ENCODE measurements at places on chromosomes 5 and 9. TPM values are rescaled to one million over a fixed set of nuclear protein-coding genes. Genes with fewer than 3 reads are reported as not detected.

FOXD4L5 gene
- 0.11 TPM for total RNA-seq

DNA sequence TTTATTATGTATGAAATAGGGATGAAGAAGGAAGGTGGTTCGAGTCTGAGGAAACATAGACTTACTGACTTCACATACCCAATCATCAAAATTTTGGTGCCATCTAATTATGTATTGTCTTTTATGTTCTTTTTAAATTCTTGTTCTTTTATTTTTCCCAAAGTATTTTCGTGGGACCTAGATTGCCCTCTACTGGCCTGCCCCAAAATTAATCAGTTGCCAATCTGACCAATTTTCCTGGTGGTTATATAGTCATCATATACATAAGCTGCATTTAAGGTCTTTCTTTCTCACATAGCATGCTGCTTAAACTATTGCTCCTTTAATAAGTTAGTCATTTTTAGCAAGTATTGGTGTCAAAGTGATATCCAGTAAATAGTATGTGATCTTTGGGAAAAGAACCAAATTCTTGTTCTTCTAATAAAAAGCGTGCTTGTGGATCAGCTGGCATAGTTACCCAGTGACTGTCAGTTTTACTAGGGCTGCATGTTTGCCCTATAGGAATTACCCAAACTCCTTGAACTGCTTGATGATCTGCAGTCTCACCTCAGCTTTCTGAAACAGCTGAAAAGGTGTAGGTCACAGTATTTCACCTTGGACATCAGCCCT is 223.5 kb downstream of the SH3GL2 start:
- peak; percentile 4 for DNase-seq
- no peaks in the 10 kb centered on the region for H3K4me1 ChIP-seq
- no peak overlapping the region for H3K27ac ChIP-seq
- H3K4me3 ChIP-seq = no peak overlapping the region

MSANTD3 gene
- 13.3 TPM for total RNA-seq

ANKRA2 gene
- total RNA-seq = 22.0 TPM

DNA sequence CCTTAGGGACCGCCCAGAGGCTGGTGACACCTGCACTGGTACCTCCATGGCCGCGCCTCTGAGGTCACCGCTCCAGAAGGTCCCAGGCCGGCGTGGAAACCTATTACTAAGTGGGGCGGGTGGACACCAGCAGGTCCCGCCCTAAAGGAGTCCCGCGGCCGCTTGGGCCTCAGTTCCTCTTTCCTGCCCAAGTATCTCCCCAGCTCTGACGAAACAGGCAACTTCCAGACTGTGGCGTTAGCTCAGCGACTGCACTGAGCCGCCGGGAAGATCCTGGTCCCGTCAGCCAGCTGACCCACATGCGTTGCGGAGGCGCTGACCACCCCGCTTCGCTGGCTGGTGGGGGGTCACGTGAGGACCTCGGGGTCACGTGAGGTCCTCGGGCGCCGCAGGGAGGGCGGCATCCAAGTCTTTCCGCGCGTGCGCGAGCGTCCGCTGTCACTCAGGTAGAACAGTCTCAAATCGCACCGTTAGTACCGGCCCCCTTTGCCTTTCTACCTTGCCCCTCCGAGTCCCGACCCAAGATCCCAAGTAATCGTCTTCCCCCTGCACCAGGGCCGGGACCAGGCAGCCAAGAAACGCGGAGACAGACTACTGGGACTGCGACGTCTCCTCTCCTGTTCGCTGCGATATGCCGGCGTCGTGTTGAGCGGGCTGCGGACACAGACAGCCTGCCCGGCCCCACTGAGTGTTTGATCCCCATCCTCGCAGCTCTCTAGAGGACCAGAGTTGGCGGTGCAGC is 53.7 kb upstream of the KDM4C start:
- H3K36me3 ChIP-seq = no peaks in the 10 kb centered on the region
- peak overlapping the region; percentile 91 for H3K27ac ChIP-seq
- peaks cover 11% of the 10 kb centered on the region for H3K4me1 ChIP-seq
- DNase-seq = peak; percentile 92
- no peaks in the 10 kb centered on the region for H3K27me3 ChIP-seq

RIC1 gene
- total RNA-seq = 14.4 TPM

LTC4S gene
- not detected for total RNA-seq

DNA sequence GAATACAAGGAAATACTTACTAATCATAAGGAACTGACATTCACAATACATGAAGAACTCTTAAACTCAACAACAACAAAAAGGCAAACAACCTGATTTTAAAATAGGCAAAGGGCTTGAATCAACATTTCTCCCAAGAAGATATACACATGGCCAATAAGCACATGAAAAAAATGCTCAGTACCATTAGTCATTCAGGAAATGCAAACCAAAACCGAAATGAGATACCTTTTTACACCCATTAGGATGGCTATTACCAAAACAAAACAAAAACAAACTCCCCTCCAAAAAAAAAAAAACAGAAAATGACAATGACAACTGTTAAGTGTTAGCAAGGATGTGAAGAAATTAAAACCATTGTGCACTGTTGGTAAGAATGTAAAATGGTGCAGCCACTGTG is 104.1 kb upstream of the ZNF462 start:
- H3K27ac ChIP-seq = no peak overlapping the region
- no peaks in the 10 kb centered on the region for H3K4me1 ChIP-seq
- no peak overlapping the region for H3K4me3 ChIP-seq
- DNase-seq = no peak
- H3K36me3 ChIP-seq = no peaks in the 10 kb centered on the region
- H3K27me3 ChIP-seq = no peaks in the 10 kb centered on the region

DNA sequence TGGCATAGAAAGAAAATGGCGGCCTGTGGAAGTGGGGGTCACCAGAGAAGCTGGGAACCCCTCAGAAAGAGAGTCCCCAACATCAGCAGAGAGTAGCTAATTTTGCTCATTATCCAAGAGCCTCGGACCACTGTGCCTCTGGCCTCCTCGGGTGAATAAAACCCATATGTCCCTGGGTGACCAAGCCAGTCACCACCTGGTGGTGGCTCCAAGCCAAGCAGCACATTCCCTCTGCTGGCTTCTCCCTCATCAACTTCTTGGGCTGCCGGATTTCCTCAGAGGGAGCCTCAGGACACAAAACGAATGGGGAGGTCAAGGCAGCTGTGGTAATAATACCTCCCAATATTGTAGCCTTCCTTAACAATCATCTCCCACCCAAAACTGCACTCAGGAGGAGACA is 242.5 kb downstream of the NFIB start:
- H3K4me3 ChIP-seq = no peak overlapping the region
- no peaks in the 10 kb centered on the region for H3K36me3 ChIP-seq
- DNase-seq = no peak
- no peaks in the 10 kb centered on the region for H3K4me1 ChIP-seq
- no peaks in the 10 kb centered on the region for H3K27me3 ChIP-seq

Data from activated CD8-positive, alpha-beta T cell treated with anti-CD3 and anti-CD28 coated beads for 36 hours (primary cell).